ENCODE measurements at places on chromosomes 5 and 9.

DNA sequence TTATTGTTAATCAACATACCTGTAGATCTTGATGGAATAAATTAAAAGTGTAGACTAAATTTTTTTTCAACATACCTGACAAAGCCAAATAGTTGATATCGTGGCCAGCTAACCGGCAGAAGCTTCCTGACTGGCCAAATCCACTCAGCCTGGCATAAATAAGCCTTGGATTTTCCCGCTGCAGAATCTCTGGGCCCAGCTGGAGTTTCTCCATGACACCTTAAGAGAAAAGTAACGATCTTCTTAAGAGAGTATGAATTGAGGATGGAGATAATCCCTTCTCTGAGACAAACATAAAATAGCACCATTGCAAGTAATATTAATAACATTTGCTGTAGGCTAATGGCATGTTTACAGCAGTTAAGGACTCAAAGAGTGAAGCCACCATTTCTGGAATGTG lies 2.2 kb downstream of the AMACR start:
- no peak for DNase-seq

DNA sequence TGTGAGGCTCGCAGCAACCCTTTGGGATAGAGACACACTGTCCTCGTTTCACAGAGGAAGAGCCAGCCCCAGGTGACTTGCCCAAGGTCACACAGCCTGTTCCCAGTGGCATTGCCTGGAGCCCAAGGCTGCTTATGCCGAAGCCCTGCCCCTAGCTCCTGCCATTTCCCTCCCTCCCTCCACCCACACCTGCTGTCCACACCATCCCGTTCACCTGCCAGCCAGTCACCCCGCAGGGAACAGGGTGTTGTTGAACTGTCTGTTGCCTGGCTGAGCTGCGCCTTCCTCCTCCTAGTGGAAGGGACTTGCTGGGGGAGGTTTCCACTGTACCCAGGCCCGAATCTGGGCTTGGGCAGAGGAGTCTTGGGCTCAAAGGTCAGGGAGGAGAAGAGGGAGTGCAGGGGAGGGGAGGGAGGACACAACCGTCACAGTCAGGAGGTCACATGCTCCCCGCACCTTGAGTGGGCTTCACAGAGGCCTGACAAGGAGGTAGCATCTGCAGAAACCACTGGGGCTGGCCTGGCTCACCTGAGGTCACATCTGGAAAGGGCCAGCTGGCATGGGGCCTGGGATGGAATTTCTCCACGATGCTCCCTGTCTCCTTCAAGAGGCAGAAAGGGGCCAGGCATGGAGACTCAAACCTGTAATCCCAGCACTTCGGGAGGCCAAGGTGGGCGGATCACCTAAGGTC lies 6.3 kb downstream of the TTC16 start:
- DNase-seq: no peak

- no peak for DNase-seq
Measured at GRCh38 chr5:156800929-156801328, 49.2 kb upstream of the PPP1R2B start.

GRCh38 chr5:56686337-56687195 lies 128.8 kb upstream of the MAP3K1 start:
- no peak for DNase-seq

- no peak for DNase-seq
Measured at GRCh38 chr9:121345070-121345469, 25.0 kb downstream of the STOM start.

DNA sequence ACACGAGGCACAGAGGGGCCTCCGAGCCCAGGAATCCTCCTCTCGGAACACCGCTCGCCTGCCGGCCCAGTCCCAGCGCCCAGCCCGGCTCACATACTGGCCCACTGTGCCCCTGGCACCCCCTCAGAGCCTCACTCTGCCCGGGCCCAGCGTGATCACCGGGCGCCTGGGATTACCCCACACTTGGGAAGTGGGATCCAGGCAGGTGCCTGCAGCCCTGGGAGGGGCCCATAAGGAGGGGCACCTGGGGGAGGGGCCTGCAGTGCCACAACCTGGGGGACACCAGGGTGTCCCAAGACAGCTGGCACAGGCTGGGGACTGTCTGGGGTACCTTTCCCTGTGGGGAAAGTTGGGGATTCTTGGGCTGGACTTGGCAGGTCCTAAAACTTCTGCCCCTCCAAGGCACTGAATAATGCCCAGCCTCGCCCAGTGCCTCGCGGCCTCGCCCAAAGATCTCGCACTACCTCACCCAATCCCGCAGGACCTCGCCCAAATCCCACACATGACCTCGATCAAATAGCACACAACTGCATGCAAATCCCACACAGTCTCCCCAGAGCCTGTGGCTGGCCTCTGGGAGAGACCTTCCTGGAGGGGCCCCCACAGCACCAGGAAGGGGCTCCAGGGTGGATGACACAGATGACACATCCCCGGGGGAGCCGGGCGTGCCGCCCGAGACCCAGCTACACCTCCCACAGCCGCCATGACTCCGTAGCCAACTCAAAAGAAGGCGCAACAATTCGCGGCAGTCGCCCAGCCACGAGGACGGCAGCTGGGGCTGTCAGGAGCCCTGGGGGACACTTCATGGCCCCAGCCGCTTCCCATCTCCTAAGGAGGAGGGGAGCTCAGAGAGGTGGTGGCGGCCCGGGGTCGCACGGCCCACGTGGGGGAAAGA lies 13.7 kb downstream of the NOTCH1 start:
- no peak for DNase-seq

- no peak for DNase-seq
Measured at GRCh38 chr5:140220032-140220697, 45.2 kb downstream of the CYSTM1 start.

DNA sequence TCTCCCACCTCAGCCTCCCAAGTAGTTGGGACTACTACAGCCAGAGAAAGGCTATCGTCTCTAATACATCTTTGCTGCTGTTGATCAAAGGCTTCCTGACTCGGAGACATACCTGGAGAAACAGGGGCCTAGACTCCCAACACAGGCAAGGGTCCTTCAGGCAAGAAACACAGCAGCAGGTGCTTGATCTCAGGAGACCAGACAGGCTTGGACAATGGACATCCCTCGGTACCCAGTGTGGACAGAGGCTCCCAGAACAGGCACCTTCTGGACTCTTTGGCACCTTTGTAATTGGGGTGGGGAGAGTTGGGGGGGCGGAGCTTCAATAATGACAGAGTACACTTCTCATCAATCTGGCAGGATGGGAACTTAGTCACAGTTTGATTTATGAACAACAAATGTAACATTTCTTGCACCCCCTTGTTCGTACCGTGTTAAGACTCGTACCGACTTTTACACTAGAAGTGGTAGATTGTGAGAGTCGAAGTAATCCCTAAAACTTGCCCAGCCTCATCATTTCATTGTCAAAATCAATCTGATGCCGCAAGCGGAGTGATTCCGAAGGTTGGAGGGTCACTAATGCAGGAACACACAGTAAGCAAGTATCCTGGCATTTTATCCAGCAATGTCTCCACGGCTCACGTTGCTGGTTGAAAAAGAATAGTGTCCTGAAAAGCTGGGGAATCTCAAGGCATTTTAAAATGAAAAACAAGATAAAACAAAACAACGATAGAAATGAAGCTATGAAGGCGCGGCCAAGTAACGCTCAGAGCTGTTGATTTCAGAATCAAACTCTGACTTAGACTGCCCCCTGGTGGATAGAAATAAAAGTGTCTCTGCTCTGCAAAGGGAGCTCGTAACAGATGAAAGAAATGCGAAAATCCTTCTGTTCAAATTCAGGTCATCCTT lies 46.4 kb upstream of the STK32A start:
- peak; percentile 70 for DNase-seq

GRCh38 chr5:44774279-44774880 lies 34.4 kb upstream of the MRPS30 start:
- peak; percentile 63 for DNase-seq

DNA sequence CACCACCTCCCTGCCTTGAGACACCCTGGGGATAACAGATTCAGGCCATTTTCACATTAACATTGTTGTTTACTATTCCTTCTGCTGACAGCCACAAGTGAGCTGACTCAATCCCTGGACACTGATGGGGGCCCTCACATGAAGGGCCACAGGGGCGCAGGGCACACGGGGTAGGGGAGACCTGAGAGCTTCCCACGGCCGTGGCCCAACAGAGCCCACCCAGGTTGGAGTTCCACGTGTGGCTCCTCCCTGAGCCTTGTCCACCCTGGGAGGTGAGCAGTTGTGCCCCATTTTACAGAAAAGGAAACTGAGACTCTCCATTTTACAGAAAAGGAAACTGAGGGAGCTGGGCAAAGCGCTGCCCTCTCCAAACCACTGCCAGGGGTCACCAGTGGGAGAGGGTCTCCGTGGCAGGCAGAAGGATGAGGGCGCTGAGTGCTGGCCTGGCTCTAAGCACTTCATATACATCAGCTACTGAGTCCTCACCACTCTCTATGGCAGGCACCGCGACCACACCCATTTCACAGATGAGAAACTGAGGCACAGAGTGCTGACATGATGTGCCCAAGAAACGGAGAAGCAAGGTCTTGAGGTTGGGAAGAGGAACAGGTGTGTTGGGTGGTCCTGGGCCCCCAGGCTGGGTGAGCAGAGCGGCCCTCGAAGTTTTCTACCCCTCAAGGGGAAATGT lies 2.3 kb downstream of the NINJ1 start:
- DNase-seq: no peak

GRCh38 chr9:82170866-82171265 lies 182.3 kb downstream of the SPATA31D1 start:
- DNase-seq: no peak

DNA sequence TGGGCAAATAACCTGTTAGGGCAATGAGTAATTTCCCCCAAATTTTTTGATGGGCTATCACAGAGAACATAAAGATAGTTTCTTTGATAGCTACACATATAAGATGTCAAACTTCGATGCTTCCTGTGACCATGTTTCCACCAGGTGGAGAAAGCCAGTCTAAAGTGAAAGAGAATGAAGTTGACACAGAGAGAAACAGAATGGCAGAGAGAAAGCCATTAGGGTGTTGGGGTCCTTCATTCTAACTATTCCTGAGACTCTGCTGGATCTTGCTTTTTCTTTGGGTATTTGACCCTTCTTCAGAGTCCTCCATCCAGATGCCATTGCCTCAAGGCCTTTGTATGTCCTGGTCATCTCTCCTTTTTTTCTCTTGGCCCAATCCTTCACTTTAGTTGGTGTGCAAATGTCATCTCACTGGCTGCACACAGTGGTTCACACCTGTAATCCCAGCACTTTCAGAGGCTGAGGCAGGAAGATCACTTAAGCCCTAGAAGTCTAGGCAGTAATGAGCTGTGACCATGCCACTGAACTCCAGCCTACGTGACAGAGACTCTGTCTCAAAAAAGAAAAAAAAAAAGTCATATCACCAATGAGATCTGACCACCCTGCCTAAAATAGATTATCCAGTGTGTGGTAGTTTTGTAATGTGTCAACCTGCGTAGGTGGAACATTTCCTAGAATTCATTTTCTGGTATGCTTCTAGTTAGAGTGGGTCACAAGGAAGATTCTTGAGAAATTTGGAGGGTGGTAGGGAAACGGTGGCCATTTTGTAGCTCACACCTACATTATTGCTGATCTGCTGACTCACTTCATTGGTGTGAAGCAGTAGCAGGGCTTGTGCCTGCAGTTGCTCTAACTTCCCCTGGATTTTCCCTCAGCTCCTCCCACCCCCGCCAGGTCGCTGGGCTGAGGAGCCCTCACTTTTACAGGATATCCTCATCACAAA lies 20.8 kb upstream of the KIF2A start:
- no peak for DNase-seq

DNA sequence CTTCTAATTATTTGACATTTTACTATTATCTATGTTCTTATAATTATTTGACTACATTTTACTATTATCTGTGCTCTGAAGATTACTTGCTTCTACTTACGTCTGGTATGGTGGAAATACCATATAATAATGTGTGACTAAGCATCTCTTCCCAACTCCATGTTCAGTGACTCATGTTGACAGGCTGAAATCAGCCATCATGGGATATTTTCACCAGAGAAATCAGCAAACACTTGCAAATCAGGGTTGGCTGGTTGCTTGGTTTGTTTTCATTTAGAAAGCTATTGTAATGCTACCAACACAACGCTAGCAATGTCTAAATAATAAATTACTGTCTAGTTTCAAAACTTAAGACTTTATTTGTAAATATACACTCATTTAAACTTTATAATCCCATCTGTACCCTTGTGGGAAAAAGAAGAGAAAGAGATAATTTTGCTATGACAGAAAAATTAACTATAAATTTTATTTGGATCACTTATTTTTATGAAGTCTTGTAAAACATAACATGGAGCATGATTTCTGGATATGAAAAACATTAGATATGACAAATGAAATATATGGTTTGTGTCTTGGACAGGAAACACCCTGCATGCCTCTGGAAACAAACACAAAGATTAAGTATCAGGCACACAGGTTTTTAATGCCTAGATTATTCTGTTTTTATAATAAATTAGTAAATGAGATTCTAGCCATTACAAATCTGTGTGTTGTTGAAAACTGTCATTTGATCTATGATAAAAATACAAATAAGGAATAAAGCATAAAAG lies 337.6 kb downstream of the BNC2 start:
- no peak for DNase-seq

- DNase-seq: no peak
Measured at GRCh38 chr9:90787771-90788460, 13.7 kb upstream of the SYK start.

DNA sequence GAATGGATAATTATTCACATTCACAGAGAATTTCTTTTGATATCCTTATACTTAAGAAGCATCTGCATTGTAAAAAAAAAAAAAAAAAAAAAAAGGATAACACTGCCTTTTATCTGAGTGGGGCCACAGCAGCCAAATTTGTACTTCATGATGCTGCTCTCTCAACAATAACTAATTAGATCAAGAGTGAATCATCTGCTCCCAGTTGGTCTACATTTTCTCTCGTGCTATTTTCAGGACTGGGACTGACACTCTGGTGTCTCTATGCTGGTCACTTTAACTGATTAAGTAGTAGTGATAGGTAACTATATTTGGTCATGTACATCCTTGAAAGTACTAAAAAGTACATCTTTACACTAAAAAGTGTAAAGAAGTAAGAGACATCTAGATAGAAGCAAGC lies 90.1 kb downstream of the RFX3 start:
- DNase-seq: no peak

DNA sequence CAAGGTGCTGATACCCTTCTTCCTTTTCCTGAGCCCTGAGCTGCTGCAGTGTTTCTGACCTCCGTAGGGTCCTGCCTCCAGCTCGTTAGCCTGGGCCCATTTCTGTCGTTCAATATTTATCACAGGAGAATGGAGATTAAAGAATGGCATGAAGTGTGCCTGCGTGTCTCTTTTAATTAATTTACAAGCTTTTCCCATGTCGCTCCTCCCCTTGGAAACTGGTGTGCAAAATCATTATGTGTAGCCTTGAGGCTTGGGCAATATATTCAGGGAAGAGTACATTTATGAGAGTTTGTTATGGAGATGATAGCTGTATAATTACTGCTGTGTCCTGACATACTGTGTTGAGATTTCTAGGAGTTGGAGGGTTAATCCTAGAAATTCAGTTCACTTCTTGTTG lies 99.7 kb downstream of the PCSK5 start:
- no peak for DNase-seq

- no peak for DNase-seq
Measured at GRCh38 chr9:18806232-18807080, 226.6 kb downstream of the SAXO1 start.

DNA sequence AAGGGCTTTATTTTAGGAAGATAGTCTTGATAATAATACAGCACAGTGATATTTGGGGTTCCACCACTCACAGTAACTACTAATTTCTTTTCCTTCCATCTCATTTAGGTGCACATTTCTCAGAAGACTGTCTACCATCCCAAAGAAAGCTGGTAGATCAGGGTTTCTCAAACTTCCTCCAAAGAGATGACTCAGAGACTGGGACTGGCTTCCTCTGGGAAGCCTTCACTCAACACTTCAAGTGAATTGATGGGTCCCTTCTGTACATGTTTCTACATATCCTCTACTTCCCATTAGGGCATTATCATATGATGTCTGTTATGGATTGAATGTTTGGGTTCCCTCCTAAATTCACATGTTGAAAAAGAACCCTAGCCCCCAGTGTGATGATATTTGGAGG lies 138.5 kb downstream of the SPOCK1 start:
- DNase-seq: no peak

All from Kasumi-1 (cell line).